ENCODE measurements at places on chromosomes 2 and 18.
A peak's percentile ranks its signal among the peaks of the same experiment; 100 is the strongest.

DNA sequence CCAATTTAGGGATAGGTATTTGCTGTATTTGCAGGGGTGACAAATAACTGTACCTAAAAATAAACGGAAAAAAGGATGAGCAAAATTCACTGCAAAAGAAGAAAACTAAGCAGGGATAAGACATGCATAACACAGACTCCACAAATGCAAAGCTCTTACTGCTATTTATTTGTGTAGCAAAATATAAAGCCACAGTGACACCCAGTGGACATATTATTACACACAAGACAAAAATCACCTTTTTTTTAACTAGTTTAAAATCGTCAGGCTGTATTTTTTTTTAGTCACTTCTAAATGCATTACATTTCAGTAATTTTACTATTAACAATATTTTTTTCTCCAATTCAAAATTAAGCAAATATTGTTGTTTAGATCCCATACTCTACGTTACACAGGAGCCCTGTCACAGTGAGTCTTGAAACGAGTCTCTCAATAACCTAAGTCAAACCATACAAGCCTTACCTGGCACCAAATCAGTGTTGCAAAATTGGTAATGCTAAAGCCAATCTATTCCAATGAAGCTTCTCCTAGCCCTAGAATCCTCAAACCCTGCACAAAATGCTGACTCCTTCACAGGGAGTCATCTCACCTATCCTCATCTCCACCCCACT, 23.7 kb downstream of the METTL4 start:
- no peak for DNase-seq

- DNase-seq, result no peak
These were observed 647 bp downstream of the CCDC121 start for GRCh38 chr2:27627963-27628766.

DNA sequence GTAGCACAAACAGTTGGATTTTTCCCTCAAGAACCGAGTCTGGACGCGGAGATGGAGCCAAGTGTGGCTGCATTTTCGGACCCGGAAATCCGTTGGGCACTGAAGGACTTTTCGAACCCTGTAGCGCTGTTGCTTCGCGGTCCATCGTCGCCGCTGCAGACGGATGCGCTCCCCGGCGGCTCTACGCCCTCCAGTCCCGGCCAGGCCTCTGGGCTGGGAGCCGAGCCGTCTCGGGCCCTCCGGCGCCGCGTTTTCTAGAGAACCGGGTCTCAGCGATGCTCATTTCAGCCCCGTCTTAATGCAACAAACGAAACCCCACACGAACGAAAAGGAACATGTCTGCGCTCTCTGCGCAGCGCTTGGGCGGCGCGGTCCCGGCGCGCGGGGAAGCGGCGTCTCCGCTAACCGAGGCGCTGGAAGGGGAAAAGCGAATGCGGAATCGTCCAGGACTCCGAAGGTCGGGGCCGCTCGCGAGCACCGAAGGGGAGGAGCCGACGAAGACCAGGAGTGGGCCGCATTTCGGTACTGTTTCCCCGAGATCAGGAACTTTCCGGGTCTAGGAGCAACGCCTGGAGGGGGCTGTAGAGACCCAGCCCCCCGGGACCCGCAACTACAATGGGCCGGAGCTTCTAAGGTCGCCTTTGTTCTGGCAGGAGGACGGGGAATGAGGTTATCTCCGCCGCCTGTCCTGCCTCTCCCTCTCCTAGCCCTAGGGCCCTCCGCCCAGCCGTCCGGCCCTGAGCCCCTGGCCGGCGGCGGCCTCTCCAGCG, 3.2 kb downstream of the EMX1 start:
- no peak for DNase-seq

GRCh38 chr2:8861797-8862196, 24.4 kb upstream of the KIDINS220 start:
- no peak for DNase-seq

- DNase-seq, result no peak
These were observed 118.0 kb upstream of the STPG4 start for GRCh38 chr2:47272905-47273758.

GRCh38 chr2:18701546-18701945, 112.2 kb upstream of the NT5C1B start:
- DNase-seq, result no peak

- DNase-seq, result no peak
These were observed 204.2 kb downstream of the AGAP1 start for GRCh38 chr2:235698028-235698427.

- peak; percentile 18 for DNase-seq
These were observed 7.0 kb downstream of the SPEG start for GRCh38 chr2:219441451-219442255.

DNA sequence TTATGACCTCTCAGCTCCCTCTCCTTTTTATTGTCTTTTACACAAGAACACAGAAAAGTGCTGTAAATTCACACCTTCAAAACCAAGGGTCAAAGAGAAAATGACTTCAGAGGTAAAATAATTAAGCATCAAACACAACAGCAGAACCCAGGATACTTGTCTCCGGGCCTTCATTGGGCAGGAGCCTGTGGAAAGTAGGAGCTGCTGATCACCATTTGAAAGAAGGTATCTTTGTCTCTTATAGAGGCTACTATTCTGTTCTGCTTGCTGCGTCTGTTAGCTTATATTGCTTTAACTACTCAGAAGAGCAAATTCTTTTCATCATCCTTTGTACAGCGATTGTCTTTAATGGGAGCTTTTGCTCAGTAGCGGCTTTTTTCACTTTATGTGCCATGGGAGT, 261.1 kb downstream of the PTGR3 start:
- DNase-seq, result no peak
